ENCODE measurements at places on chromosomes 4 and X.

DNA sequence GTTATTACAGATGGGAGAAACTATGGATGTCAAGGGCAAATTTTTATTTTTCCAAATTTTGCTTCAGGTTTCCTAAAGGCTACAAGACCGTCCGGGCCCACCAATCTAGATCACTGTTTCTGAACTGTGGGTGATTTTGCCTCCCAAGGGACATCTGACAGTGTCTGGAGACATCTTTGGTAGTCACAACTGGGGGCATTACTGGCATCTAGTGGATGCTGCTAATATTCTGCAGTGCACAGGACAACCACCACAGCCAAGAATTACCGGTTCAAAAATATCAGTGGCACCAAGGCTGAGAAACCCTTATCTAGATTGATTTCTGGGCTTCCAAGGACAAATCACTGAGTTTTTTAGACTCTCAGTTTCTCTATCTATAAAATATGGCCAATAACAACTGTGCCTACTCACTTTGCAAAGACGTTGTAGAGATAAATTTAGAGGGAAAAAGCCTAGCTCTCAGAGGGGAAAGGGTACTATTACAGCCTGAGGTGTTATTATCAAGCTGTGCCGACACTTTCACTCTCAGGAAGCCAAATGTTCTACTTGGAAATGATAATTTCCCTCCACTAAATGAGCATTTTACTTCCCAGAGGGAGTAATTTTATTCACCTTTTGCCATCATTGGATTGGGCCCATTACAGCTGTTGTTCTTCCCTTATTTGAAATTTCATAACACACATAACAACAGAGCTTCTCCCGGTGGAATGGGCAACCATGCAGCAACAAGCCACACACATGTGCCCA lies 442.1 kb downstream of the CENPC start:
- peak; percentile 10 for DNase-seq

- DNase-seq, result no peak
Observed at GRCh38 chrX:117038918-117039440, 576.2 kb upstream of the CT83 start.

- DNase-seq, result no peak
Observed at GRCh38 chrX:72532366-72532765, 40.3 kb downstream of the HDAC8 start.

GRCh38 chr4:86055898-86056297 lies 304.0 kb downstream of the MAPK10 start:
- DNase-seq, result peak; percentile 67

- DNase-seq, result no peak
Observed at GRCh38 chr4:113524096-113524495, 237.4 kb downstream of the CAMK2D start.

DNA sequence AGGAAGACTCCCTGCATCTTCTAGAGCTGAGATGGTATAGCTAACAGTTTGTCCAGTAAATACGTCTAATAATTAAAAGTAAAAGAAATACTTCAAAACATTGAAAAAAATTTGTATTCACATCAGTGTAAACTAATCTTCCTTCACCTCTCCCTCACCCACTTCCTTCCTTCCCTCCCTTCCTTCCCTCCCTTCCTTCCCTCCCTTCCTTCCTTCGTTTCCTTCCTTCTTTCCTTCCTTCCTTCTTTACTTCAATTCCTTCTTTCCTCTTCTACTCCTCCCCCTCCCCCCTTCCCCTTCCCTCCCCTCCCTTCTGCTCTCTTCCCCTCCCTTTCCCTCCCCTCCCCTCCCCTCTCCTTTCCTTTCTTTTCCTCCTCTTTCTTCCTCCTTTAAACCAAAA lies 103.7 kb downstream of the POU4F2 start:
- DNase-seq, result no peak

GRCh38 chr4:87532907-87533306 lies 3.7 kb upstream of the SPARCL1 start:
- no peak for DNase-seq

GRCh38 chrX:134547047-134547679 lies 87.2 kb downstream of the HPRT1 start:
- no peak for DNase-seq

DNA sequence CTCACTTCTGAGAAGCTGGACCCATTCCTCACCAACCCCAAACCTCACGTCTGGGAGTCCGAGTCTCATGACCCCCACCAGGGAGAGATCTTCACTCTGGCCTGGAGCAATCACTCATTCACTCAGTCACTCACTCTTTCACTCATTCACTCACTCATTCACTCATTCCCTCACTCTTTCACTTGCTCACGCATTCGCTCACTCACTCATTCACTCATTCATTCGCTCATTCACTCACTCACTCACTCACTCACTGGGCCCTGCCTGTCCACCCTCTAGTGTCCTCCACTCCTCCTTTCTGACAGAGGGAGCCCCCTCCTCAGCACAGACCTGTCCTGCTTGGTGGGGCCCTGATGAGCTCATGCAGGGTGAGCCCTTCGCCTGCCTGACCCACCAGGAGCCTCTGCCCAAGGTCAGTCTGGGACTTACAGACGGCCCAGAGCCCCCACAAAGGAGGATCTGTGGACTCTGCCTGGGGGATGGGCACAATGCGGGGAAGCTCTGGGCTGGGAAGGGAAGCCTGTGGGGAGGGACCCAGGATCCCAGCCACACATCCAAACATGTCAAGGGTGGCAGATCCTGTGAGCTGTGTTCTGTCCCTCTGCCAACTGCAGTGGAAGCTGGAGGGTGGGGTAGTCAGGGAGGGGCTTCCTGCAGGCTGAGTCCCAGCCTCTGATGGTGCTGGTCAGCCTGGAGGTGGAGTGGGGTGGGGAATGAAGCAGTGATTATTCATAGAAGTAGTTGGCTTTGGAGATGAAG lies 18.5 kb downstream of the CPZ start:
- no peak for DNase-seq

DNA sequence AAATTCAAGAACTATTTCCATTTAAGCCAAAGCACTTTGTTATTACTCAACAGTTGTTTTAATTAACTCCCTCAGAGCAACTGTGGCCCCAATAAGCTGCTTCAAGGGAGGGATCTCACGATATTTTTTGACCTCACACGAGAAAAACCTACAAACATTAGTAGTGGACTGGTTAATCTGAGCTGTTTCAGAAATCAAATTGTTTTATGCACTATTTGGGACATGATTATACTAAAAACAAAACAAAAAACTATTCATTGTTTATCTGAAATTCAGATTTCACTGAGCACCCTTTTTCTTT lies 74.3 kb downstream of the DCHS2 start:
- DNase-seq, result no peak

DNA sequence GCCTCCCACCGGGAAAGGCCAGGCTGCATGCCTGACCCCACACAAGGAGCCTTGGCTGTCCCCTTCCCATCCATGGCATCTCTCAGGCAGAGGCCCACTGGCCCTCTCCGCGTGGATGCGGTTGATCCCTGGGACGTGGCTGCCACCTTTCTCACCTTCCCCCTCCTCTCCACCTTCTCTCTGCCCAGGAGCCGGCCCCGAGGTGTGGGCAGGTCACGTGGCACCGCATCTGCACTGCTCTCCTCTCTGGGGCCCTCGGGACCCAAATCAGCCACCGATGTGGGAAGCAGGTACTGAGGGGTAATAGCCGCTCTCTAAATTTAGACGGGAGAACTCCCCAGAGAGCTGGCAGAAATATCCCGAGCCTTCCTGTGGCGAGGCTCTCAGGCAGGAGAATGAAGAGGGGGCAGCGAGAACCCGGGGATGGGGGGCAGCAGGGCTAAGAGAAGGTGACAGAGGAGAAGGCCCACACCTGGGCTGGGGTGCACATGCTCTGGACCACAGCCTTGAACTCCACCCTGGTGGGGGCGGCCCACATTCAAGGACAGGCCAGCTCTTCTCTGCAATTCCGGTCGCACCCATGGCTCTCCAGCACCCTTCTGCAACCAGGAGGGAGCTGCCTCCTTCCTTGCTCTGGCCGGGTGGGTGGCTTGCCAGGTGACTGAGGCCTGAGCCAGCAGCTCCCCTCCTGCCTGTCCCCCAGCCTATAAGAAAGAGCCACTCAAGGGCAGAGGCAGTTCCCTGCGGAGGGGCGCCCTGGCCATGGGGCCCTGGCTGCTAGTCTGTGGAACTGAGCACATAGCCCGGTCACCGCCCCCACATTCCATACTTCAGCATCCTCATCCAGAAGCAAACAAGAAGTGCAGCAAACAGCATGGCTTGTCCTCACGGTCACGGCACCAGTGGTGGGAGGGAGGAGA lies 9.6 kb upstream of the DUSP9 start:
- DNase-seq, result no peak

DNA sequence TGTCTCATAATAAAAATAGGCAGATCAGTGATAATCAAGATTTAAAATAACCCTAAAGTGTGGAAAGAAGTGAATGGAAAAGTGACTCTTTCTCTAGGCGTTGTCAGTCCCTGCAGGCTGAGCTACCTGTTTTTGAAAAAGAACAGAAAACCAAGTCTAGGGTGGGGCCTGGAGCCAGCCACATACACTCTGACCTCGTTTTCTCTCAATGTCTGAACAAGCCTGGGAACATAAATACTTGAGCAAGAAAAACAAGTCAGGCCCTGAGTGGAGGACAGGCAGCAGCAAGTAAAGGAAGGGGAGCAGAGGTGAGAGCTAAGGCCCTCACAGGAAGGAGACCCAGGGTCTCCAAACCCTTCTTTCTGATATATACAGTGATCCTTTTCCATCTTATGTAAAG lies 91.7 kb upstream of the HPF1 start:
- DNase-seq, result no peak

DNA sequence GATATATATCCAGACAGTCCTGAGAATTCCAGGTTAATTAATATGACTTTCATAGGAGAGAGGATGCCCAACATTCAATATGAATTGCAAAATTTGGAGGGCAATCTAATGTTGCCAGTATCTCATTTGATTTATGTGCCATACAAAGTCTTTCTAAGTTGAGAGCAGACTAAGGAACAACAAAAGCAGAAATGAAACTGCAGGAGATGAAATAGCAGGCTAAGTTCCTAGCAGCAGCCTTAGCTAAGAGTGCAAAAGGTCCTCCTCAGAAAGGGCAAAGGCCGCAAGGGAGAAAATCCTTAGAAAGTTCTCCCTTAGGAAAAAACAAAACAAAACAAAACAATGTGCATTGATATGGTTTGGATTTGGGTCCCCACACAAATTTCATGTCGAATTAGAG lies 602.9 kb upstream of the HTR2C start:
- no peak for DNase-seq

- DNase-seq, result no peak
Observed at GRCh38 chr4:90120037-90120436, 7.2 kb upstream of the CCSER1 start.

DNA sequence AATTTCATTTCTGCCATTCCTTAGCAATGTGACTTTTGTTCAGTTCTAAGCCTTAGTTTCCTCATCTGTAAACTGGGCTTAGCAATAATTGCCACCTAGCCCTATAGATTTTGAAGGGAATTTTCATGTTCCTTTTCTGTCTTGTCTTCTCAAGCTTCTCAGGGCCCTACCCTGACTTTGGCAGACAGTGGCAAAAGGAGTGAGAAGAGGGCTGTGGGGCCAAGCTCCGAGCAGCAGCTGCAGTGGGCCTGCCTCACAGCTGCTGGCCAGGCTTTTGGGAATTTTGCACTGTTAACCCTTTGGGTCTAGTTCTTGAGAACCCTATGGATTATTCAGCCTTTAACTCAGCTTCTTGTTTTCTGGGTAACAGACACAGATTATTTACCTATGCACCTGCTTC lies 67.6 kb upstream of the IGSF1 start:
- no peak for DNase-seq

DNA sequence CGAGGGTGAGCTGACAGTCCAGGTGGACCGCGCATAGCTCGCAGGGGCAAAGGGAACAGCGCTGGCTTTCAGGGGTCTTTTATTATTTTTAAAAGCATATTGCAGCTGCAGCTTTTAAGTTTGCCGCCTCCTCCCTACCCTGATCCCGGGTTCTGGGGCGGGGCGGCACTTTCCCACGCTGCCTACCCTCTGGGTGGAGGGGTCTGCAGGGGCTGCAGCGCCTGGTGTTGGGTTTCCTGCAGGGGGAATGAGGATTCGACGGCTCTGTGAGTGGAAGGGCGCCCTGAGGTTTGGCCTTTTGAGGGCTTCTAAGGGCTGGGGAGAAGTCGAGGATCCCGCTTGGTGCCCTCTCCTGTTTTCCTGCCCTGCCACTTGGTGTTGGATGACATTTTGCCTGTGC lies 80.7 kb upstream of the SCML1 start:
- DNase-seq, result no peak

- DNase-seq, result no peak
Observed at GRCh38 chrX:104697294-104697693, 131.3 kb downstream of the IL1RAPL2 start.

Data from A673 (cell line).